ENCODE measurements at places on chromosomes 2 and 18.

GRCh38 chr2:211837706-211838105 lies 700.9 kb downstream of the ERBB4 start:
- no peak for DNase-seq

DNA sequence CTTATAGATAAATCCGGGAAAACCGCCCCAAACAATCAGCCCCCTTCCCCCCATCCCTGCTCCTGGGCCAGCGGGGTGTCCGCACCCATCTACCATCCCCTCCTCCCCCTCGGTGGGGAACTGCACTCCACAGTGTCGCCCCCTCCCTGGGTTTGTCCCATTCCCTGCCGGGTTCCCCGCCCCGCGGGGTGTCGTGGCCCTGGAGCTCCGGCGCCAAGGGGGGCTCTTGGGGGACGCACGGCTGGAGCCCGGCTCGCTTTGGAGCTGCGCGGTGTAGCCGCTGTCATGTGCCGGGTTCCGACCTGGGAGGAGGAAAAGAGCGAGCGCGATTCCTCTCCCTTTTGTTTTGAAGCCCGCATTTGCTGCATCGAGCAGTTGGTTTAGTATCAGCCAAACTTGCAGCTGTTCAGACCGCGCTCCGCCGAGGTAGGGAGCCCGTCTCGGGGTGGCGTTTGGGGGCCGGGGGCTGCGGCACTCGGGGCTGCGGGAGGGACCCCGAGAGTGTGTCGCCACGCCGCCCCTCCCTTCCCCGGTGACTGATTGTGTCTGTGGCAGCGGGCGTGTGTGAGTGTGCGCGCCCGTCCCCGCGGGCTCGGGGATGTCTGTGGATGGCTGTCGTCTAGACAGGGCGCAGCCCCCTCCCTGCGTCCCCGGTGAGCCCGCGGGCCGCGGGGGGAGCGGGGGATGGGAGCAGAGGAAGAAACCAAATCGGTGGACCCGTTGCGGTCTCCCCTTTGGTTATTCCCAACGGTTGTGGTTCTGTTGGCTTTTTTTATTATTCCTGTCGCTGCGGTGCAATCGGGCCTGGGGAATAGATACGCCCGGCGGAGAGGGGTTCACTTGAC lies 797 bp downstream of the CTIF start:
- peak; percentile 79 for DNase-seq

GRCh38 chr2:53960476-53960875 lies 10.3 kb downstream of the PSME4 start:
- no peak for DNase-seq

- DNase-seq: no peak
Measured at GRCh38 chr2:65914244-65914786, 481.9 kb upstream of the SPRED2 start.

Data from right forelimb (tissue), 1 donor.